ENCODE measurements at places on chromosomes 16 and 17.
A peak's percentile ranks its signal among the peaks of the same experiment; 100 is the strongest.

GRCh38 chr17:31882571-31882970, 18.9 kb downstream of the UTP6 start:
- no peak for DNase-seq

- DNase-seq = no peak
Observed at GRCh38 chr16:84199861-84200260, 8.9 kb downstream of the ADAD2 start.

- no peak for DNase-seq
Observed at GRCh38 chr17:79945591-79946255, 89.9 kb downstream of the TBC1D16 start.

- no peak for DNase-seq
Observed at GRCh38 chr17:61391595-61392291, 7.9 kb upstream of the TBX2 start.

GRCh38 chr17:57357830-57358430, 101.6 kb downstream of the MSI2 start:
- no peak for DNase-seq

DNA sequence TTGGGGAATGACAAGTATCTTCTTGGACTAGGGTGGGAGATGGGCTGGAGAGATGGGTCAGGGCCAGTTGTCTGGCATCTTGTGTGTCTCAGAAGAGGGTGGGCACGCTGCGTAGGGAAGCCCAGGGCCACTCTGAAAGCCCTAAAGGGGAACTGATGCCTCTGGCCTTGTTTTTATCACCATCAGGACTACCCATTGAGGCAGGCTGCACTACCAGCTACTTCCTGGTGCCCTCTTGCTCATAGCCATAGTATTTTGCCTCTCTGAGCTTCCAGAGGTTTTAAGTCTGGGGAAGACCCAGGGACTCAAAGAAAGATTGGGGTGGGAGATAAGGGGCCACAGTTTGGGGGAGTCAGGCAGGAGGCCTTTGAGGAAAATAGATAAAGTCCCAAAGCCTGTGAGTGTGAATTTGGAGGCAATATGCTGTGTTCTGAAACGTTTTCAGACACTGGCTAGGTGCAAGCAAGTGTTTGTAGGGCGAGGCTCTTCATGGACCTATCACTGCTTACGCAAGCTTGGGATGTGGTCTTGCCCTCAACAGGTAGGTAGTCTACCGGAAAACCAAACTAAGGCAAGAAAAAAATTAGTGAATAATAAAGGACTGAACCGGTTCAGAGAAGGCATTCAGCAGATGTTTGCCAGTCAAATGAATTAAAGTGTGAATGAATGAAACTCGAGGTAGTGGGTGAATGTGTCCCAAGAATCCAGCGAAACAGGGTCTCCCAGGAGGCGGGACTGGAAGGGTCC, 688 bp upstream of the ITGB3 start:
- DNase-seq = no peak

- no peak for DNase-seq
Observed at GRCh38 chr16:11245222-11245737, 10.7 kb downstream of the SOCS1 start.

GRCh38 chr16:28219282-28219681, 7.5 kb upstream of the XPO6 start:
- DNase-seq = no peak

DNA sequence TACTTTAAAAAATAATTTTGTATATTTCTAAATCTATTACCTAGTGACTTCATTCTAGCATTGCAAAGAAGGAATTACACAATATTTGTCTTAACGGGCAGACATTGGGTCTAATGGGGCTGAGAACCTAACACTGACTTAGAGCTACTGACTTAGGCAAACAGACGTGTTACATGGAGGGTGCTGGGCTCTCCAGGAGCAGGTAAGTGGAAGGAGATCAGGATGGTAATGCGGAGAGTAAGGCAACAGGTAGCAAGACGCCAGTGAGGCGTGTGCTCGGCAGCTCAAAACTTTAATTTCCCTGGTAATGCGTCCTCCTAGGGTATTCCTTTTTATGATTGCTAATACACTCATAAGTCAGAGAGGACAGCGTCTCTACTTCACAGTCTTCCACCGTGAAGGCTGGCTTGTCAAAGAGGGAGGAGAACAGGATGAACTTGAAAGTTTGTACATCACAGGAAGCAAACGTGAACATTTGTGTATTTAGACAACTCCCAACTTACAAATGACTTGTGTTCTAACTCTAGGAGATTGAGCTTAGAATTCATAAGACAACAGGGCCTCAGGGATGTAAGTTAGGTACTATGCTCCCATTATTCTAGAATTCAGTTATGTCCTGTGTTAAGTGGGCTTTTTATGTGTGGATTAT, 4.6 kb downstream of the KRT28 start:
- no peak for DNase-seq

- DNase-seq = no peak
Observed at GRCh38 chr17:40361925-40362695, 2.4 kb downstream of the GJD3 start.

DNA sequence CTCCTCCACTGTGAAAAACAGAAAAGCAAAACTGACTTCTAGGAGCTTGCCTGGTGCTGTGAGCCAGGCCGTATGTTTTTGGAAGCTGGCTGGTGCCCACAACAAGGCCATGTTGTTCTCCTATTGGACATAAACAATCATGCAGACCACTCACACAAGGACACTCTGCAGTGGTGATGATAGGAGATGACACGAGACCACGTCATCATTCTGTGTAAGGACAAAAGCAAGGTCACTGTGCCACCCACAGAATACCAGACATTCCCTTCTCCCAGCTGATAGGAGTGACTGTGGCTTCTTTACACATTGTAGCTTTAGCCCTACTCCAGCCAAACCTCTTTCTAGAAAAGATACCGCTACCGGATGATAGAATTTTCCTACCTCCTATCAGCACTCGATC, 47.7 kb upstream of the LCMT1 start:
- no peak for DNase-seq

DNA sequence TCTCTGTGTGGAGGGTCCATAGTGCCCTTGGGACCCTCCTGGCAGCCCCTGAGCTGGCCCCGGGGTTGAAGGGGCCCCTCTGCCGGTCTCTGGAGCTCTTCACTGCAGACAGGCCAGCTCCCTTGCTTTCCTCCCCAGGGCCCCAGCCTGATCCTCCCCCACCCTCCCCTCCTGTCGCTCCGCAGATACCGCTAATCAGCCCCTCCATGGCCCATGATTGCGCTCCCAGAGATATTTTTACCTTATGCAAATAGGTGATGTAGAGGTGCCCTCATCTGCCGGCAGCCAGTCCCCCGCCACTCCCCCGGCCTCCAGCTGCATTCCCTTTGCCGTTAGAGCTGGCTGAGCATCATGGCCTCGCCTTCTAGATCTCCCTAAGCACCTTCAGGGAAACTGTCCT, 9.2 kb downstream of the MMP15 start:
- no peak for DNase-seq

DNA sequence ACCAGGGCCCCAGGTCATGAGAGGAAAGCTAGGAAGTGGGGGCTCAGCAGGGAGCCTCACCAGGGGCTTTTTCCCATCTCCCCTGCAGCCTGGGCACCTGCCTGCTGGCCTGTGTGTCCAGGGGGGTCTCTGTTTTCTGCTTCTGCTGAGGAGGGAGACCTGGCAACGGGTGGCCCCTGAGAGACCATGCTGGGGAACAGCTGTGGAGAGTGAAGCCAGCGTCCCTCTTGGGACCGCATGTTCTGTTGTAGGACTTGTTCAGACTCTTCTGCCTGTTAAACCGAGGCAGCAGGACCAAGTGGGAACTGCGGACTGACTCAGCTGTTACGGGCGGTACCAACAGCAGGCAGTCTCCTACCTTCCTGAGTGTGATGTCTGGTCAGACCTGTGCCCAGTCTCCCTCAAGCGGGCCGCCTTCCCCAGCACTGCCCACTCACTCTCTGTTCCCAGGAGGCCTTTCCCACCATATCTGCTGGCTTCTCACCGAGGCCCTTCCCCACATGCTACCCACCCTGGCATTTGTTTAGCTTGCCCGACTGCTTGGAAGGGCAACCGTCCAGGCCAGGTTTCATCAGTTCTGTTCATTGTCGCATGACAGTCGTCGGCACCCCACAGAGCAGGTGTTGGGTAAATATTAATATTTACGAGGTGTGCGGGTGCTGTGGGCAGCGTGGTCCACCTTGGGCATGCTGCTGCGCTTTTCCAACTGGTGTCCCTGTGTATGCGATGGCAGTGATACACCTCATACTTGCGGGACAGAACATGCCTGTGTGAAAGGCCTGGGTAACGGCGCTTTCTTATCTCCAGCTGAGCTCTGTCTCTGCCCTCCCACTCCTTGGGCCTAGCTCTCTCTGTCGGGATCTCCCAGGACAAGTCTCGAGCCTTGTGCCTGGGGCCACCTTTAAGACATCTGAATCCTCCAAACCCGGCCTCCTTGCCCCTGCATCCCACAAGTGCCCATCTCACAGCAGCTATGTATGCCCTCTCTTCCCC, 69.4 kb downstream of the MPRIP start:
- DNase-seq = no peak

- DNase-seq = no peak
Observed at GRCh38 chr16:51430716-51431369, 279.8 kb upstream of the SALL1 start.

GRCh38 chr16:24140730-24141129, 115.4 kb upstream of the CACNG3 start:
- DNase-seq = no peak

GRCh38 chr16:30764086-30764485, 2.0 kb downstream of the RNF40 start:
- no peak for DNase-seq

- no peak for DNase-seq
Observed at GRCh38 chr16:3646348-3646920, 8.1 kb upstream of the DNASE1 start.

GRCh38 chr17:78696016-78696982, 85.8 kb downstream of the CYTH1 start:
- DNase-seq = no peak

GRCh38 chr17:32277284-32277683, 11.7 kb downstream of the RHBDL3 start:
- DNase-seq = no peak

GRCh38 chr16:86251682-86252081, 258.6 kb upstream of the FOXF1 start:
- no peak for DNase-seq

GRCh38 chr16:58494981-58495520, 4.9 kb upstream of the NDRG4 start:
- DNase-seq = peak; percentile 88

DNA sequence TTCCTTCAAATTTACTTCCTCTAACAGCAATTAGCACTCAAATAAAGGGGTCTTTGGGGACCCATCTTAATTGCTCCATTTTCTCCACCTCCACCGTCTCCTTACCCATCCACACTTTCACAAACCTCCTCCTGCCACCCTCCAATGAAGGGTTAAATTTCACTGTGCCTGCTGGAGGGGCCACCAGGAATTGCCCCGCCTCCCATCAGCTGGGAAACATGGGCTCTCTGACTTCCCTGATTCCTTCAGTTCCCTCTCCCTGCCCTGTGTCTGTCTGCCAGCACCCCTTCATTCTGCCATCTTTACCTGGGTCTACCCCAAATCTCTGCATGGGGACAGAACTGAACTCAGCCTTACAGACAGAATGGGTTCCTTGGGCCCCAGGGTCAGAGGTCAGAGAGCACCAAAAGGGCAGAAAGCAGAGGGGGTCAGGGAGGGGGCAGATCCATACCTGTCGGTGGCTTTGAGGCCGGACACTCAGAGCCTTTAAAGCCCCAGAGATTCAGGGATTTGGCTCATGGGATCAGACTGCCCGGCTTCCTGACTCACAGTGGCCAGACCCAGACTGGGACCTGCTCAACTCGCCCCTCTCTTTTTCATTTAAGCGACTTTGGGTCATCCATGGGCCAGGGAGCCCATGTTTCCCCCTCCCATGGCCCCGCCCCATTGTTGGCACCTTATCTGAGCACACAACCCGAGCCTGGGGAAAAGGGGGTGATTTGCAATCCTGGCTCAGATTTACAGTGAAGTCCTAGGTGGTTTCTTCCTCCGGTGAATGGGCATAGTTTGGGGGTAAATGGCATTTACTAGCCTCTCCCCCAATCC, 17.6 kb upstream of the SP2 start:
- DNase-seq = no peak

- no peak for DNase-seq
Observed at GRCh38 chr16:85901773-85902365, 2.9 kb downstream of the IRF8 start.

DNA sequence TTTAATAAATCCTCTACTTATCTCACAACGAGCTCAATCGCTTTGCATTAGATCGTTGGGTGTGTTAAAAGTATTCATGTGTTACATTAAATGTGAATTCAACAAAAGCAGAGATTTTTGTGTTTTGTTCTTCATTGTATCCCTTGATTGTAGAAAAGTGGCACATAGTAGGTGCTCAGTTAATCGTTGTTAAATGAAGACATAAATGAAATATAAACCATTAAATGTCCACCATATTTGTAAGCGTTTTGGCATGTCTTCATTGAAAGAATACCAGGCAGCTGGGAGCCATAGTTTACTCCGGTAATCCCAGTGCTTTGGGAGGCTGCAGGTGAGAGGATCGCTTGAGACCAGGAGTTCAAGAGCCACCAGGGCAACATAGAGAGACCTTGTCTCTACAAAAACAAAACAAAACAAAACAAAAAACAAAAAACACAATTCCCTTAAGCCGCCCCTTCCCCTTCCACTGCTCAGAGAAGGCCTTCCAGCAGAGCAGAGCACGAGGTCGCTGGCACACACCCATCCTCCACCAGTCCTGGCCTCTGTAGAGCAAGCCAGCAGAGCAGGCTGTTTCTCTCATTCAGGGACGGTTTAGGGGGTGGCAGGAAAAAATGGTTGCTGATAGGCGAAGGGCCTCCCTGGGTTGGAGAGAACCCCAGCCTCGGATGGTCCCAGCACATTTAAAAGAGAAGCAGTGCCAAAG, 673 bp upstream of the CHD9 start:
- DNase-seq = no peak

- no peak for DNase-seq
Observed at GRCh38 chr17:66487981-66488468, 185.6 kb downstream of the PRKCA start.

GRCh38 chr17:15171167-15172047, 93.7 kb downstream of the PMP22 start:
- DNase-seq = no peak

DNA sequence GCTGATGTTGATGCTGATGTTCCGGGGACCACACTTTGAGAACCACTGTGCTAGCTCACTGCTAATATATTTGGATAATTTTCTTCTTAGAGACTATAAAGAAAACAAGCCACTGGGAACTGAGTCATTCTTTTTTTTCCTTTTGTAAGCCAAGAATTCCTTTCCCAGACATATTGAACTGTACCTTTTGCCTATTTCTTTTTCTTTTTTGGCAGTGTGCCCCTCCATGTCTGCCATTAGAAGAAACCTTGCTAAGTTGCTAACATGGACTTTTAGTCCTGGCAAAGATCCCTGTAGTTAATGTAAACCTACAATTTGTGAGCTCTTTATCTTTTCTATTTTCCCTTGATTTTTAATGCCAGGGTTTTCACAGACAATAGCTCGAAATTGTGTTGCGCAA, 17.3 kb upstream of the ERCC4 start:
- DNase-seq = peak; percentile 89

DNA sequence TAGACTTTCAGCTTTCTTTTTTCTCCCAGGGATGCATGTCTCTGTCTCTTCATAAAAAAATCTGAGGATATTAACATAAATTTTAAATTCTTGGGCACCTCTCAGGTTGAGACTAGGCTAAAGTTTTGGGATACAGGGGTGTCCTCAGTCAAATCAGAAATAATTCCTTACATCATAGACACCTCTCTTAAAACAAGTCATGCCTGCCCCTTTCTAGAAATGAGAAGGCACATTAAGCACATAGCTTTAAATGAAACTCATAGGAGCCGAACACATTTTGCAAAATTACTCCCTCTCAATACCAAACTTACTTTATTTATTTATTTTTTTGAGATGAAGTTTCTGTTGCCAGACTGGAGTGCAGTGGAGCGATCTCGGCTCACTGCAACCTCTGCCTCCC, 67.3 kb upstream of the BCAR1 start:
- DNase-seq = no peak

- no peak for DNase-seq
Observed at GRCh38 chr17:39729280-39729851, 966 bp downstream of the MIEN1 start.
